Muscle of arm (tissue), 14 donors: ENCODE measurements at places on chromosomes 2 and 18.

GRCh38 chr2:191347881-191348280 is 102.7 kb downstream of the MYO1B start:
- no peak for DNase-seq

GRCh38 chr2:216714376-216714775 is 19.0 kb upstream of the IGFBP5 start:
- no peak for DNase-seq

GRCh38 chr2:192151853-192152252 is 42.9 kb downstream of the TMEFF2 start:
- DNase-seq = no peak

- no peak for DNase-seq
Observed at GRCh38 chr2:123696799-123697410, 328.2 kb upstream of the CNTNAP5 start.

GRCh38 chr2:174631009-174631981 is 33.7 kb upstream of the WIPF1 start:
- no peak for DNase-seq

GRCh38 chr2:174334278-174334715 is 457 bp upstream of the SP9 start:
- DNase-seq = no peak

- no peak for DNase-seq
Observed at GRCh38 chr2:1873343-1873742, 129.0 kb upstream of the PXDN start.

GRCh38 chr2:181308766-181309515 is 148.2 kb upstream of the ITGA4 start:
- no peak for DNase-seq

- DNase-seq = no peak
Observed at GRCh38 chr2:73070643-73071359, 711 bp downstream of the SFXN5 start.

GRCh38 chr2:195651046-195651445 is 6.0 kb upstream of the SLC39A10 start:
- no peak for DNase-seq

GRCh38 chr2:216445501-216445900 is 33.2 kb downstream of the SMARCAL1 start:
- no peak for DNase-seq

GRCh38 chr2:148974095-148974494 is 64.4 kb upstream of the LYPD6B start:
- DNase-seq = no peak

GRCh38 chr18:53971331-53971730 is 253.1 kb downstream of the MBD2 start:
- no peak for DNase-seq

- no peak for DNase-seq
Observed at GRCh38 chr18:9716780-9717563, 8.9 kb downstream of the RAB31 start.

DNA sequence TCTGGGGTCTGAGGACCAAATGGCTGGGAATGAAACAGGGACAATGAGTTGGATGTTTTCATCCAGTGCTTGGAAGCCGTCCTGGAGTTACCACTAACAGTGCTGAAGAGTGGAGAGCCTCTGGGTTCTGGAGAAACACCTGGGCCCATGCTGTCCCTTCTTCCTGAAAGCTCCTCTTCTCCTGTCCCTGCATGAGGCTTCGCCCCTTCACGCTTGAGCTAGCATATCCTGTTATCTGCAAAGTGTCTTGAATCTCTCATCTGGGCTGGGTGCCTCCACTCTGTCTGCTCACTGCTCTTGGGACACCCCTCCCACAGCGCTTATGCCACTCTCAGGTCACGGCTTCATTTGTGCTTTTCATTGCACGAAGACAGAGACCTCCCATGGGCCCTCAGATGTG is 154.5 kb downstream of the MYCN start:
- DNase-seq = no peak

DNA sequence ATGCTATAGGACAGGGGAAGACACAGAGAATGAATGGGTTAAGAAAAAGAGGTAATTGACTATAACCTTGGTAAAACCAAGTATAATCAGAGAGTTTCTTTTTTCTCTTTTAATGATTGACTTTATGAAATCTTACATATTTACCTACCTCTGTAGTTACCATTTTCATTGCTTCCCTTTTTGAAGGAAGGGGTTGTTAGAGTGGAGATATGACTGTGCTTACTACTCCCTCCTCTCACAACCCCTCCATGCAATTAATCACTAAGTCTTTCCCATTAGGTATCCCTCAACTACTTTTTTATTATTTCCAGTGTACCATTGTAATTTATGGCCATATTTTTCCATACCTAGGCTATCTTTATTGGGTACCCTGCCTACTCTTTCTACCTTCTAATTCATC is 71.4 kb downstream of the WDR7 start:
- DNase-seq = no peak

GRCh38 chr2:23118313-23118712 is 266.7 kb upstream of the KLHL29 start:
- no peak for DNase-seq

GRCh38 chr2:172613040-172613439 is 57.1 kb downstream of the PDK1 start:
- DNase-seq = no peak
